Astrocyte of the hippocampus (primary cell): ENCODE measurements at places on chromosomes 12 and 14.

DNA sequence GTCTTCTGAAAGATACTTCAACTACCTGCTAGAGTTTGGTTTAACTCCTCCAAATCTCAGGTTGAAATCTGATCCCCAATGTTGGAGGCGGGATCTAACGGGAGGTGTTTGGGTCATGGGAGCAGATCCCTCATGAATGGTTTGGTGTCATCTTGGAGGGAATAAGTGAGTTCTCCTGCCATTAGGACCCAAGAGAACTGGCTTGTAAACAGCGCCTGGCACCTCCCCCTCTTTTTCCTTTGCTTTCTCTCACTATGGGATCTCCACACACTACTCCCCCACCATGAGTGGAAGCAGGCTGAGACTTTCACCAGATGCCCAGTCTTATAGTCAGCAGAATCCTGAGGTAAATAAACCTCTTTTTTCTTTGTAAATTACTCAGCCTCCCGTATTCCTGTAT is 2.5 kb downstream of the CNIH1 start:
- DNase-seq, result no peak

GRCh38 chr14:46368275-46368674 is 283.3 kb downstream of the RPL10L start:
- no peak for DNase-seq

GRCh38 chr12:52144512-52145227 is 47.1 kb downstream of the KRT80 start:
- no peak for DNase-seq

- no peak for DNase-seq
Observed at GRCh38 chr14:71523630-71524319, 408.5 kb upstream of the RGS6 start.

- DNase-seq, result no peak
Observed at GRCh38 chr12:92665496-92665895, 37.3 kb upstream of the PLEKHG7 start.
